Activated naive CD4-positive, alpha-beta T cell treated with Interleukin-2 at 50 U/mL for 16 hours (primary cell): ENCODE measurements at places on chromosomes 1 and 21.

DNA sequence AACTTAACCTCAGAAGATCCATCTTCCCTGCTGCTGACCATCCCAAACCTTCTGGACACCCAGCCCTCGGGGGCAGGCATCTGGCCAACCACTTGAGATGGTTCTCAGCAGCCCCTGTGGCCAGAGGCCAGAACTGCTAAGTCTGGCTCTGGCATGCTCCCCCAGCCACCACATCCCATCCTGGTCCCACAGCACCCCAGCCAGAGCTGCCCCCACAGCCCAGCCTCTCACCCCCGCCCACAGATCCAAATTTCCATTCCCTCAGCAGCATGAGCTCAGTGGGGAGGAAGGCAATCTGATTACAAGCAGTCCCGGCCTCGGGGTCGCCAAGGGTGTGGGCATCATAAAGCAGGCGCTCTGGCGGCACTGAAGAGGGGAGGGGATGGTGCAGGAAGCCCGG is 45.6 kb downstream of the GLIS1 start:
- no peak for DNase-seq

DNA sequence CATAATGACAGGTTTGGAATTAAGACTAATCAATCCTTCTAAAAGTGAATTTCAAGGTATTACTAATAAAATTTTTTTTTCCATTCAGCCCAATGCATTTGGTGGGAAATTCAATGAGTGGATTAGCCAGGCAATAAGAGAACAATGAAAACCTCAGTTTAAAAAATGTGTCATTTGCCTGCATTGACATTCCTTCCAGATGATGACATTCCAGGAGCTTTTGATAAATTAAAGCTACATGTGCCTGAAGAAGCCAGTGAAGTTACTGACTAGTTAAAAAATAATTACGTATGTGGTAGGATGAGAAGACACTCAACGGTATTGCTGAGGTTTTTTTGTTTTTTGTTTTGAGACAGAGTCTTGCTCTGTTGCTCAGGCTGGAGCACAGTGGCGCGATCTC is 37.9 kb upstream of the RC3H1 start:
- DNase-seq = no peak

DNA sequence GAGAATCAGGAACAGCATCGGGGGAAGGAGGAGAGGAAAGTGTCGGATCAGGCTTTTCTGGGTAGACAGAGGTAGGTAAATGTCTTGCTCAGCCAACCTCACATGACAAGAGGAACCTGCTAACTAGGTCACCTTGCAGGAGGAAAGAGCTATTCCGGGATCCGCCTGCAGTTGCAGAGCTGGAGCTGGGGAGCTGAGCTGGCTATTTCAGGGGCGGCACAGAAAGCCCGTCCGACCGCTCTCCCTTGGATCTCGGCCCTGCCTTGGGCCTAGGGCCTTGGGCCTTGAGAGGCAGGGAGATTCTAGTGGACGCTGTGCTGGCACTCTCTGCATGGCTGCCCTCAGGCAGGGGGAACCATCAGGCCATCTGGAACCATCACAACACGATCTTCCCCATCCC is 56.5 kb upstream of the CTPS1 start:
- DNase-seq = no peak

- DNase-seq = no peak
Measured at GRCh38 chr1:151713044-151713443, 3.6 kb downstream of the CELF3 start.

DNA sequence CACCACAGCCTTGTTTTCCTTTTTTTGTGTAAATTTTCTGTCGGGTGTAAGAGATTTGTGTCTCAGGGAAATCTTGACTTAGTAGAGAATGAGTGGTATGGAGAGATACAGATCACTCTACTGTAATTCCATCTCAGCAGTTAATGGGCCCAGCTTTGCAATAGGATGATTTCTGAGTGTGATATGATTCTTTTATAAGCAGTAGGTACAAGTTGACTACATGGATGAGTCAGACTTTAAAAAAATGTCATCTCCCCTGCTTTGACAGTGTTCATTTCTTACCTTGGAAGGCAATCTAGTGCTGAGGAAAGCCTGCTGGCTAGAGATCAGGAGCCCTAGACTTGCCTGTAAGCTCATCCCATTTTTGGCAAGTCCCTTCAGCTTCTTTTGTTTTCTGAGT is 261.9 kb downstream of the RYR2 start:
- DNase-seq = no peak

GRCh38 chr1:195597891-195598290 is 1010.3 kb downstream of the KCNT2 start:
- no peak for DNase-seq

DNA sequence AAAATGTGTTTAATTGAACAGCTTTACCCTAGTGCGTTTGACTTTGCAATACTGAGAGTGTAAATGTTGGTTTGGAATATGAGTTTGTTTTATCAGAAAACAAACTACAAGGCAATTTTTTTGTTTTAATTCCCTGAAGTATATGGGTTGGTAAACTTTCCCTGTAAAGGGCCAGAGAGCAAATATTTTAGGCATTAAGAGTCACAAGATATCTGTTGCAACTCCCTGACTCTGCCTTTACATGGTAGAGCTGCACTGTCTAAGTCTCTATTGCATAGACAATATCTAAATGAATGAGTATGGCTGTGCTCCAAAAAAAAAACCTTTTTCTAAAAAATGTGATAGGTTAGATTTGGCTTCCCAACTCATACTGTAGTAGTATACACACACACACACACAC is 115.1 kb upstream of the PBX1 start:
- DNase-seq = no peak

DNA sequence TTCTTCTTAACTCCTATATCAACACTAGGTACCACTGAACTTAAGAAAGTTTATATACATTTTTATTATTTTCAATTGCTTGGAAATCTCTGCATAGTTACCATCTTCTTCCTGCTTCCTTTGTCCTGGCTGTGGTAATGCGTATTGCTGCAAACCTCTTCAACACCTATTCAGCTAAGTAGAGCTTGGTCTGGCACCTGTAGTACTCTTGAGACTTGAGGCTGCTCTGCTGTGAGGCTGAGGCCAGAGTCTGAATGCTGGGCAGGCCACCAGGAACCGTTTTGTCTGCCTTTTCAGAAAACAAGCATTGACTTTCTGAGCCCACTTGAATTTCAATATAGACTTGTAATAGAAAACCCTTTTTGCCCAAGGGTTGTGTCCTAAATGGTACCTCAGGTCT is 52.0 kb upstream of the RGS2 start:
- no peak for DNase-seq

- DNase-seq = no peak
Measured at GRCh38 chr1:15948595-15949452, 27.1 kb downstream of the ZBTB17 start.

- no peak for DNase-seq
Measured at GRCh38 chr1:45322486-45323040, 4.1 kb upstream of the HPDL start.

GRCh38 chr1:187646536-187647107 is 817.9 kb downstream of the PLA2G4A start:
- DNase-seq = no peak

DNA sequence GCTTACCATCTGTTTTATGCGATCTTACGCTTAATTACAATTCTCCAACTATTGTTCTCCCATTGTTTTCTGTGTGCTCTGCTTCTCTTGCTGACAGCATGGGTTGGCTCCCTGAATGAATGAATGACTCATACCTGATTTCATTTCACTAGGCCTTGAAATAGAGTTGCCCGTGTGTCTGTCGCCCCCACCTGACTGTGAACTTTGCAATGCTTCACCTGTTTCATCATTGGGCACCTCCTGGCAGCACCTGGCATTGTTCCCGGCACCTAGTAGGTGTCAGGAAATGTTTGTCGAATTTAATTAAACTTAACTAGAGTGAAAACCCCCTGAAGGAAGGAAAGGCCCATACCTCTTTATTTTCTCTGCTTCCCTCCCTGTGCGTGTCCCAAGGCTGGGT is 120.5 kb upstream of the KLHDC7A start:
- no peak for DNase-seq

DNA sequence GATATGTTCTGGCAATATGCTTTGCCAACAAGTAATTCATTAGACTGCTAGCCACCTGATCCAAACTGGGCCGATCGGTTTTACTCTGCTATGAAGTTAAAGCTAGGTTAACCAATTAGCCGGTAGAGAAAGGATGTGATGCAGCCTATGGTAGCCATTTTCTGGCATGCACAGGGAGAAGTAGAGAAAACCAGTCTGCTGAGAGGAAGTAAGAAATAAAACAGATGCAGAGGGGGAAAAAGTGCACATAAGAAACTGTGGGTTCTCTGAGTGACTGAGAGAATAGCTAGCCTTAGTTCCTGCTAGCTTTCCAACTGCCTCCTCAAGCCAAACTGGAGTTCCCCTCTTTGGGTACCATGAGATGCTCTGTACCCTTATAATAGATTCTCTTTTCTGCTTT is 52.8 kb downstream of the ARID4B start:
- DNase-seq = no peak

- no peak for DNase-seq
Measured at GRCh38 chr1:4267381-4268261, 367.5 kb upstream of the C1orf174 start.

DNA sequence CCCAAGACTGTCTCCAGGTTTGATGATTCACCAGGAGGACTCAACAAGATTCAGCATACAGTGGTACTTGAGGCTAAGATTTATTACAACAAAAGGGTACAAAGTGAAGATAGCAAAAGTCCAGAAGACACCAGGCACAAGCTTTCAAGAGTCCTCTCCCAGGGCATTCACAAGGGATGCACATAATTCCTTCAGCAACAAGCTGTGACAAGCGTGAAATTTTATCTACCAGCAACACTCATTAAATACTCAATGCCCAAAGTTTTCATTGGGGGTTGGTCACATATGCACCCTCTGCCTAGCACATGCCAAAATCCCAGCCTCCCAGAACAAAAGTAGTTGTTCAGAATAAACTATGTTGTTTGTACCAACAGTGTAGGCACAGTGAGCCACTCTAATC is 62.3 kb downstream of the PRKACB start:
- no peak for DNase-seq
